ENCODE measurements at places on chromosomes 7 and 10. TPM values are rescaled to one million over a fixed set of nuclear protein-coding genes. Genes with fewer than 3 reads are reported as not detected.

The ANKRD22 gene
- 2.7 TPM for polyA plus RNA-seq

The C7orf33 gene
- not detected for polyA plus RNA-seq

The BTBD16 gene
- 0.14 TPM for polyA plus RNA-seq

The IGF2BP3 gene
- polyA plus RNA-seq, result 12.4 TPM

The UCN3 gene
- not detected for polyA plus RNA-seq

The RELN gene
- polyA plus RNA-seq, result 0.05 TPM

The TBRG4 gene
- 90.6 TPM for polyA plus RNA-seq

The LIPN gene
- polyA plus RNA-seq, result not detected

The LRRN3 gene
- 0.02 TPM for polyA plus RNA-seq

The WNT8B gene
- polyA plus RNA-seq, result not detected

The CCL24 gene
- polyA plus RNA-seq, result not detected

The CREB5 gene
- polyA plus RNA-seq, result 7.5 TPM

The OPN1SW gene
- polyA plus RNA-seq, result not detected

The TMEM270 gene
- polyA plus RNA-seq, result not detected

Data from mammary epithelial cell (primary cell).